ENCODE measurements at places on chromosomes 2 and 18.

- DNase-seq = no peak
Measured at GRCh38 chr18:9673296-9674251, 34.5 kb upstream of the RAB31 start.

DNA sequence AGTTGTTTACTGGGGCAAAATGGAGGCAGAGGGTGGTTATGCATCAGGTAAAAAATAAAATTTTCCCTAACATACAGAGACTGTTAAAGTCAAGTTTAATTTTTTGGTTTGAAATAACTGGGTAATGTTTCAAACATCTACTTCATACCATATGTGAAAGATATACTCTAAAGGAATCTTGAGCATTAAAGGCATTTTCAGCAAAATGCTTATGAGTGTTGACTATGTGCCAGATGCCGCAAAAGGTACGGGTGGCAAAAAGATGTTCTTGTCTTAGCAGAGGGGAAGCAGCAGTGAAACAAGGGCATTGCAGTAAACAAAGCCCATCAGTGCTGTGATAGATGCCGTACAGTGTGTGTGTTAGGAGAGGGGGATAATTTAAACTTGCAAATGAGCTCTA lies 263.1 kb upstream of the ID2 start:
- no peak for DNase-seq

DNA sequence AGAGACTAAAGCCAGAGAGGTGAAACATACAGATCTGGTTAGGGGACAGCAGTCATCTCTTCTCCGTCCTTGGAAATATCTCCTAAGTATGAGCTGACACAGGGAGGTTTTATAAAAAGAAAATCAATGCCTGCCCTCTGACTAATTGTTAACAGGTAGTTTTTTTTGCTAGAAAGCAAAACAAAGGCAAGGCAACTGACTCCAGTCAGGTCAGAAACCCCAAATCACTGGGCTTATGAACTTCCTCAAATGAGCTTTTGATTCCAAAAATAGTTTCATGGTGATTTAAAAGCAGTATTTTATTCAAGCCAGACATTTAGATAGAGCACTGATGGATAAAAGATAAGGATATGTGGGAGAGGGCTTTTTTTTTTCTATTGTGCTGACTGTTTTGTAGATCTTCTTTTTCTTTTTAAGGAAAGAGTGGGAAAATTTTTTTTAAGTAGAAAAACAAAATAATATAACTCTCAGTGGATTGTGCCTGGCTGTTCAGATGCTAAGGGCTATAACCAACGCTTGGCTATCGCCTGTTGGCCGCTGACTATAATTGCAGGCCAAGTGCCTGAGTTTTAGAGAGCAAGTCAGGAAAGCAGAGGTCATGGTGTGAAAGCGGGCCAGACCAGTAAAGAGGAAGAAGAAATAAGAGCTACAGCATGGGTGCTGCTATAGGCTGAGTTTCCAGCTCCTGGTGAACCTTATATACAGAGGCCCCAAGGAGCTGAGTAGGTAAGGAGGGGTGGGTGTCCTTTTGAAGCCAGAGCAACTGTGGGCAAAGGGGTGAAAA lies 44.9 kb downstream of the MRPL35 start:
- DNase-seq = no peak

- no peak for DNase-seq
Measured at GRCh38 chr2:150872756-150873395, 385.4 kb upstream of the RND3 start.

- DNase-seq = no peak
Measured at GRCh38 chr2:45379399-45380087, 231.5 kb downstream of the SRBD1 start.

DNA sequence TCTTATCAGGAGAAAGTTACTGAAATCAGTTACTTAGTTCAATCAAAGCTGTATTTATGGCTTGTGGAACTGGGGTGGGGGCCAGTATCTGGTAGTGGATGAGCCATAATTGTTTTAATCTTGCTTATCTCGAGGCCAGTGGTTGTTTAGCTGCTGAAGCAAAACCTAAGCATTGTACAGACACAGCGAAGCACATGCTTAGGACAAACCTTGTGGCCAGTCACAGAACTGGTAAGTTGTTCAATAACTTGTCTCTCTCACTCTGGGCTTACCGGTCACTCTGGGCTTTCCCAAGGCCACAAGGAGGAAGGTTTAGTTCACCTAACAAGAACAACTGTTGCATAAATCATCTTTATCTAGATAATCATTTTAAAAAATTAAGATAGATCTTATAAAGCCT lies 296.6 kb upstream of the NETO1 start:
- DNase-seq = no peak

DNA sequence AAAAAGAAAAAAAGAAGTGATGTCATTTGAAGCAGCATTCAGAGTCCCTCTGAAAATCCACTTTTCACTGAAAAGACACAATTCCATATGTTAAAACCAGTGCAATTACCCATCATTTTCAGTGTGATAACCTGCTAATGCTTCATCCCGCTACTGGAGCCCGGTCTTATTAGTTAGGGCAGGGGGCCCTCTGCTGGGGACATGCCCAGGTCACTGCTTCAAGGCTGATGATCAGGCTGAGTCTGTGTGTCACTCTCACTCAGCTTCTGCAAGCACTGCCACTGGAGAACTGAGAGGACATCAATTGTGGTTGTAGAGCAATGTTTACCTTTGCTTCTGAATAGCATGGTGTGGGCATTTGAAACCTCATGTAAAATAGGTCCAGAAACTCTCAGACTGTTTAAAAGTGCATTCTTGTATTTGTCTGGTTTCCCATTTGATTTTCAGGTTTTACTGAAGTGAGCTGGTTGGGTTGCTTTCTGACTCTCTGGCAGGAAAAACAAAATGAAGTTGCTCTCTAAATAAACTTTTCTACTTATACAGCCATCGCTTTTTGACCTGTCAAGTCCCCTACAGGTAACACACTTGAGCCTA lies 49.2 kb upstream of the NXPH2 start:
- DNase-seq = peak; percentile 48

GRCh38 chr2:33384599-33384961 lies 91.9 kb upstream of the RASGRP3 start:
- no peak for DNase-seq

DNA sequence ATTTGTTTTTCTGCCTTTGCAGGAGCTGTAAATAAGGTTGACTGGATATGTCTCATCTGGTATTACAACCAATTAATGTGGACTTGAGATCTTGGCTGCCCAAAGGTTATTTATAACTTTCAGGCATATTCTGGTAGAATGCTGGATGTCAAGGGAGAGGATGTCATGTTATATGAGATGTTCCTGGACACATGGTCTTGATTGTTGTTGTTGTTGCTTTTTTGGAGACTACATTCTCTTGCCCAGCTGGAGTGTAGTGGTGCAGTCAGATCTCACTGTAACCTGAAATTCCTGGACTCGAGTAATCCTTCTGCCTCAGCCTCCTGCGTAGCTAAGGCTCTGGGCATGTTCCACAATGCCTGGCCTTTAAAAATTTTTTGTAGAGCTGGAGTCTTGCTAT lies 83.3 kb downstream of the LCLAT1 start:
- DNase-seq = no peak

- DNase-seq = no peak
Measured at GRCh38 chr2:162265666-162266459, 22.6 kb upstream of the FAP start.

- no peak for DNase-seq
Measured at GRCh38 chr2:86788165-86788564, 2.5 kb downstream of the CD8A start.

DNA sequence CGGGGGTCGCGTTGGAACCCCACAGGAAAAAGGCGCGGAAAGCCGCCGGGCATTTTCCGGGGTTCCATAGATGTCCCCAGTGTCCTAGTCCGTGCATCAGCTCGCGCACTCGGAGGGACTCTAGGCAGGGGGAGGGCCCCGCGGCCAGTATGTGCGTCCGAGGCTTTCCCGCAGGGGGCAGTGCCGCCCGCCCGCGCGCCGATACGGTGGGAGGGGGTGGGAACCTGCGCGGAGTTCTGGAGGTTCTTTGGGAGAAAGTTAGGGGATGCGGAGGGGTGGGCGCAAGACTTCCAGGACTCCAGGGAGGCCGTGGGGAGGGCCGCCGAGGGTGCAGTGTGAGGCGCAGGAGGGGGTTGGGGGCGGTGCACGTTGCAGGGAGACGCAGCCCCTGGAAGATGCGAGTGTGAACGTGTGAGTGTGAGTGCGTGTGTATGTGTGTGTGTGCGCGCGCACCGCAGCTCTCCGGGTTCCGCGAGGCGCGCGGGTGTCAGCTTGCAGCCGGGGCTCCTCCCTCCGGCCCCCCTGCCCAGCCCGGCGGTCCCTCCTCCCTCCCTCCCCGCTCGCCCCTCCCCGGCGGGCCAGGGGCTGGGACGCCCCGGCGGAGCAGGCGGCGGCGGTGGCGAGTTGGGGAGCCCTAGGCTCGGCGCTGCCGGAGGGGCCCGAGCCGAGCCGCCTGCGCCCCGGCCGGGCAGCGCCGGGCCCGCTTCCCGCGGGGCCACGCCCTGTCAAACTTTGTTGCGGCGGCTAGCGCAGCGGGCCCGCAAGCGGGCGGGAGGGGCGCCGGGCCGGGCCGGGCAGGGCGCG lies at the start of gene TCF7L1:
Gene TCF7L1, plus strand, starts transcription at position 559 of the 804 bp plus-strand sequence. CDS start 293 bp downstream, outside the sequence.
- peak; percentile 77 for DNase-seq

DNA sequence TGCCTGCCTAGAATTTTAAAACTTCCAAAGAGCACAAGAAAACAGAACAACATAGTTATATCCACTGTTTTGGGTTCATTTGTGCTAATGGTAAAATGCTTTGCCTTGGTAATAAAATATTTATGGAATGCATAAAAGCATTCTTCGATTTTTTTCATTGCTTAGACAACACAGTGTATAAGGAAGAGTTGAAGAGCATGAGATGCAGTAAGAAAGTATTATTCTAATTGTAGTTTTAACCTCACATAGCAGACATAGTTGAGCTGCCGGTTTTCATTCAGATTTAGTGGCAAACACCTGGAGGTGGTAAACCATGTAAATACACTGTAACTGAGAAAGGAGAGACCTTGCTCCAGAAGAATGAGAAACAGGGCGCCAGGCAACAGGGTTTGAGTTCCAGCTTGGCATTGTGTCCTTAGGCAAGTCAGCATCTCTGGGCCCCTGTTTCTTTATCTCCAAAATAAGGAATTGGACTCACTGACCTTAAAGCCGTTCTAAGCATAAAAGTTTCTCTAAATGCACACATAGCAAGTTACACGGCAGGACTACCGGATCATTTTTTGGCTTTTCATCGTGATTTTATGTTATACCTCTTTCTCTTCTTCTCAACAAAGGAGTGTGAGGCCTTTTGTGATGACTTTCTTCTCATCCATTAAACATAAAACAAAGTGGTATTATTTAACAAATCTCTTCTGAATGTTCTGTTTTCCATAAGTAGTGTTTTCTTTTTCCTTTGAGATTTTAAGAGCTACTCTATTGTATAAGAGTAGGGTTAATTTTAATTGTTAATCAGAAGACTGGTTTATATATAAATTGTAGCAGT lies 7.9 kb downstream of the UGP2 start:
- DNase-seq = no peak
